CD4-positive, alpha-beta T cell treated with Interleukin-12 subunit alpha and Interleukin-12 subunit beta, for 1 hour (primary cell): ENCODE measurements at places on chromosomes 7 and 10.
A peak's percentile ranks its signal among the peaks of the same experiment; 100 is the strongest.

GRCh38 chr7:55526770-55527169 lies 45.5 kb downstream of the VOPP1 start:
- no peak for DNase-seq

DNA sequence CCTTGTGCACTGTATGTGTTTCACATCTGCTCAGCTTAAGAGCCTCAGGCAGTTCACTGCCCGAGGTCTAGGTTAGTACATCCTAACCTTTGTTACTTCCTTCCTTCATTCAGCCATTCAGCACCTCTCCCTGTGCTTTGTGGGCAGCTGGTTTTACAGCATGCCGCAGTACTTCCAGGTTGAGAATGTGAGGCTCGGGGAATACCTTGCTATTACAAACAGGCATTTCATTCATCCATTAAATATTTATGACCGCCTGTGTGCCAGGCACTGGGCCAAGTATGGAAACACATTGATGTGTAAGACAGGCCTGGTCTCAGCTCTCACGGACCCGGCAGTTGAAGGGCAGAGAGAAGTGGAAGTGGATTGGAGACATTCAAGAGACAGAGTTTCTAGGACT lies 82.4 kb downstream of the SHH start:
- DNase-seq: no peak

- DNase-seq: no peak
Observed at GRCh38 chr7:30142710-30143109, 7.9 kb downstream of the MTURN start.

DNA sequence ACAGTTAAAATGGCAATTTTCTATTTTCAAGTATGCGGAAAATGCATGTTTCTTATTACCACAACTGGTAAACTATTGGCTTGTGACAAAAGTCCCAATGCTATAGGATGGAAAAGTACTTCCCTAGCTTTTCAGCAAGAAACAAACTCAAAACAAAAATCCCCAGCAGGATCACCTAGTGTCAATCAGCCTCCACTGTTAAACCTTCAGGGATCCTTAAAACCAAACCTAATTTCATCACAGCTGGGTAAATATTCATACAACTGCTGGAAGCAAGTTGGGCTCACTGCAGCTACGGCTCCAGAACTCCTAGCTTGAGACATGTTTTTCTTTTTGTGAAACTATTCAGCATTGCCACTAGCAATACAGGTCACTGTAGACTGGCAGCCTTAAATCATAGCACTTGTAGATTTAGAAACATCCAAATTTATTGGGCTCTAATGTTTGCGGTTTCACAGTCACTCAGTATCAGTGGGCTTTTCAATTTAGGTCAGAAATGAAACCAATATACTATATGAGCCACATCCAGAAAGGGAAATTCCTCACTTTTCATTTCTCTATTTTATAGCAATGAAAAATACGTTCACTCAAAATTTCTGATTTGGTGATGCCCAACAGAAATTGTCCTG lies 145.2 kb upstream of the ANK3 start:
- no peak for DNase-seq

DNA sequence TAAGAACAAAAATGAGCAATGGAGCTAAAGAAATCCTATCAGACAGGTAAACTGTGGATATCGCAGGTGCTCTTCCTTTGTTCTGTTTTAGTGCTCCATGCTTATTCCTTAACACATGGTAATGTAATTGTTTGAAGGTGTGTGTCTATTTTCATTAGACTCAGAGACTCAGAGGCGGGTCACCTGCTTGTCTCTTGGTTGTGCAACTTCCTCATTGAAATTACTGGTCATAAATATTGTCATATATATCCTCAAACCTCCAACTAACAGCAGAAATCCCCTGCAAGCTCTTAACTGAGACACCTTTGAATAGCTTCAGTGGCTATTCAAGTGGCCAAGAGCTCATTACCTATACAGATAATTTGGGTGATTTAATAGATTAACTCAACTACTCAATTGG lies 177.2 kb downstream of the PTN start:
- no peak for DNase-seq

- no peak for DNase-seq
Observed at GRCh38 chr10:30029164-30029871, 30.1 kb downstream of the JCAD start.

DNA sequence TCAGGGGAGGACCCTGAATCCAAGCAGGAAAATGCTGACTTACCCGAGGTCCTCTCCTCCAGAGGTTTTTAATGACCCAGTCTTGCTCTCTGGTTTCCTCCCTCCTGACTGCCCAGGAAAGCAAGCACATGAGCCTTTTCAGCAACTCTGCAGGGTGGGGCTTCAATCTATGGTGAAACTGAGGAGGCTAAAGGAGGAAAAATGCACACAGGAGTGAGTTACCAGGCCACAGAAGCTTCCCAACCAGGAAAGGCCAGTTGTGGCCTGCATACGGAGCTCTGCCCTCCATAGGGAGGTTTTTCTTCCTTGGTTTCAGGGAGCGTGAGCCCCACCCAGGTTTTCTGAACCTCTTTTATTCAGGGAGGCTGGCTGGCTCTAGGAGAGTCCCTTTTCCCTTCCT lies 14.1 kb upstream of the DLG5 start:
- no peak for DNase-seq

DNA sequence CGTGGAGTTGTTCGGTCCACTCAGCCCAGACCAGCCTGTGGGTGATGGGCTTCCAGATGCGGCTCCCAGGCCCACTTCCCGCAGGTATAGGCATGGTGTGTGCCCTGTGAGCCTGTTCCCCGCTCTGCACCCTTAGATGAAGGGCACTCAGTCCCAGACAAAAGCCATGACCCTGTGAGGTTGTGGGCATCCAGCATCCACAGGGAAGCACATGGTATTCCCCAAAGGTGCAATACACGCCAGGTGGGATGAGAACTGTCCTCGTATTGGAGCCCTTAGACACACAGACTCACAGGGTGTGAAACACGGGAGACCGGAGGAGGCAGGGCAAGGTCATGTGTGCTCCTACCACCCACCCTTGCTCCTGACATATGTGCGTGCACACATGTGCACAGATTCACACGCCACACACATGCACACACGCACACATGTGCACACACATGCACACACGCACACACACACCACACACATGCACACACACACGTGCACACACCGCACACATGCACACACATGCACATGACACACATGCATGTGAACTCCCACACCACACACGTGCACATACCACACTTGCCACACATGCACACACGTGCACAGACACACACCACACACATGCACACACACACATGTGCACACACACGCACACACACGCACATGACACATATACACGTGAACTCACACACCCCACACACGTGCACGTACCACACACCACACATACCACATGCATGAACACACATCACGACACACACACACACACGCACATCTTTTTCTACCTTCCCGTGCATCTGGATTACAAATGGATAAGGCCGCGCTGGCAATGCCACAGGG lies 319.4 kb downstream of the WDR37 start:
- no peak for DNase-seq

- DNase-seq: no peak
Observed at GRCh38 chr7:145633513-145633912, 483.1 kb upstream of the CNTNAP2 start.

GRCh38 chr10:98485959-98486358 lies 39.2 kb upstream of the HPS1 start:
- DNase-seq: no peak

GRCh38 chr7:102279537-102280400 lies 6.9 kb upstream of the SH2B2 start:
- peak; percentile 67 for DNase-seq

- DNase-seq: no peak
Observed at GRCh38 chr10:120667276-120667675, 183.9 kb upstream of the WDR11 start.

GRCh38 chr7:29236071-29236580 lies 41.6 kb downstream of the CHN2 start:
- DNase-seq: no peak

GRCh38 chr7:46139079-46139478 lies 218.0 kb upstream of the IGFBP3 start:
- no peak for DNase-seq

DNA sequence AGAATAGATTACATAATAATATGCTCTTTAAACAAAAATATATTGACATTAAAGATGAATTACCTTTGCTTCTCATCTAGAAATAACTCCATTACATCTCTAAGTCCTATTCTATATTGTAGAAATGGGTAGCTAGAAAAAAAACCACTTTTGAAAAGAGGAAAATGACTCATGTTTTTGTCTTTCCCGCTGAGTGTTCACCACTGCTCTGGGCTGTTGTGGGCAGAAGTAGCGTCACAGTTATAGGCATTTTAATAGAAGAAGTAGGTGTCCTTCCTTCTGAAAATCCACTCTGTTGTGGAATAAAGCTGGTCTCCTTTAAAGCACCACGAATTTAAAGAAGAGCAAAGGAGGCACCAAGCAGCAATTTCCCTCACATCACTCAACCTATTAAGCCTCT lies 117.6 kb upstream of the NFE2L3 start:
- no peak for DNase-seq

DNA sequence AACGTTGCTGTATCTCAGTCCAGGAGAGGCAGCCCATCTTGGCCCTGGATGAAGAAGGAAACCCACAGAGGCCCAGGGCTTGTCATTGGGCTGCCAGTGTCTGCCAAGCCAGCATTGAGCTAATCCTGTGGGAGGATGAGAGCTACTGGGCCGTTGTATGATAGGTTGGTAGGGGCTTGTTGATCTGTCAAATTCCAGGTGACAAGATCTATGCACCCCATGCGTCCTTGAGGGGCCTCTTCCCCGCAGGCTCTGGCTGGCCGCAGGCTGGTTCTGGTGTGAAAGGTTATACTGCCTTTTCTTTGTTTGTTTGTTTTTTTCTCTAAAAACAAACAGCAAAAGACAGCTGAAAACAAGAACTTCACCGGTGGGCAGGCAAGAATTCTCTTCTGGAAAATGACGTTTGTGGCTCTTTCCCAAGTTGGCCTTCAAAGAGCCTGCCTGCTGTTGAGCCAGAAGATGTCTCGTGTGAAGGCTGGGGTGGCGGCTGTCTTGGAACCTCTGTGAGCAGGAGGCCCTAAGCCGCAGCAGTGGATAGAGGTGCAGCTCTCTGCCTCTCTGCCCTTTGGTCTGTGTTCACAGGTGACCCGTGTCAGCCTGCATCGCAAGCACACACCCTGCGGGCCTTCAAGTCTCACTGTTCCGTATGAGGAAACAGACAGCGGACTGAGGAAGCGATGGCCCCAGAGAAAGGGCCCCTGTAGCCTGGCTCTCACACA lies 23.3 kb downstream of the CYP17A1 start:
- DNase-seq: no peak

DNA sequence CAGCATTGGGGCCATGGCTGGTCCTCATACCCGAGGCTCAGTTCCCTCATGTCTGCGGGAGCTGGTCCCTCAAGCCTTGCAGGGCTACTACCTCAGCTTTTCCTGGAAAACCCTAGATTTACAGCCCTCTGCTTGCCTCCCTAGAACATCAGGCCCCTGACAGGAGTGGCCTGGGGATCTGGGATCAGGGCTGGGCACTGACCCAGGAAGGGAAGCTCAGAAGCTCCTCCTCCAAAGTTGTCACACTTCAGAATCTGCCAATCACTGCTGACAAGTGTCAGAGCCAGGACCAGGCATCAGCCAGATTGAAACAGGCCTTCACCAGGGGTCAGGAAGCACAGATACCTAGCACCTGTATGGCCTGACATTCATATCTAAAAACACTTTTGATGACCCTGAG lies 115.2 kb downstream of the GRID1 start:
- DNase-seq: no peak

DNA sequence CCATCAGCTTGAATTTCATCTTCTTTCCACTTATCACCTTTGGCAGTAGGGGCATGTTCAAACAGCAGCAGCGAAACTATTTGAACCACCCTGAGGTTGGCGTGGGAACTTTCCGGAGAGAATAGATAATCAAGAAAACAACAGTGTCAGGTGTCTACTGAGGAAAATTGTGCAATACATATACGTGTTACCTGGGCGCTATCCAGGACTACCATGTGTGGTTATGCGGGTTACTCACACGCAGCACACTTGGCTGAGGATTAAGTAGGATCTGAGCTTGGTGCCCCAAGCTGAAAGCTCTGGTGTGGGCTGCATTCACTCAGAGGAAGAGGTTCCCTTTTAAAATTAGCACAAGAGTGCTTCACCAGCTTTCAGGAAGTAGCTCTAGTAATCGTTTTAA lies 8.8 kb upstream of the ABI1 start:
- DNase-seq: no peak

GRCh38 chr10:102509387-102509786 lies 5.6 kb downstream of the SUFU start:
- DNase-seq: no peak

DNA sequence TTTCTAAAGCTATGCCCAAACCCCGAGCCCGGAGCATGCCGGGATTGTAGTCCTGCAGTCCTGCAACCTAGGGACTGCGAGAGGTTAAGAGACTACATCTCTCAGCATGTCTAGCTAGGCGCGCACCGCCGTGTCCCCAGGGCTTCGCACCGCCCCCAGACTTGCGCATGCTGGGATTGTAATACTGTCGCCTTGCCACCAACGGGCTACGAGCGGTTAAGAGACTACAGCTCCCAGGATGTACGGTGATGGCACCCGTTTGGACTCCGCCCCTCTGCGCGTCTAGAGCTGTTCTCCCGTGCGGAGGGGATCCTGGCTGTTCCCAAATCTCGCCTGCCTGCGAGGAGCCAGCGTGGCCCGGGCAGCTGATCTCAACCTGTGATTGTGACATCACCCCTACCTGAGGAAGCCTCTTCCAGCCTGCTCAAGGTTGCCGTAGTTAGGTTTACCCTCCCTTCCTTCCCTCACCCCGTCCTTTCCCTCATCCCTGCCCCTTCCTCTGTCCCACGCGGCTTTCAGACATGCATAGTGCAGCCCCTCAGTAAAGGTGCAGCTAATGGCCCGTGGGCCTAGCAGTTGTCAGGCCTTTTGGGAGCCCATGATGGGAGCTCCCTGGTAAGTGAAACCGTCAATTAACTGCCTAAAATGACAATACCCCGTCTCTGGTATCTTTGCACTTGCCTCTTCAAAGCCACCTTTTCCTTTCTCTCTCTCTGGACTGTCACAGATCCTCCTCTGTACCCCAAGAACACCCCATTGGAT lies 6.3 kb upstream of the ZNF736 start:
- DNase-seq: peak; percentile 95

DNA sequence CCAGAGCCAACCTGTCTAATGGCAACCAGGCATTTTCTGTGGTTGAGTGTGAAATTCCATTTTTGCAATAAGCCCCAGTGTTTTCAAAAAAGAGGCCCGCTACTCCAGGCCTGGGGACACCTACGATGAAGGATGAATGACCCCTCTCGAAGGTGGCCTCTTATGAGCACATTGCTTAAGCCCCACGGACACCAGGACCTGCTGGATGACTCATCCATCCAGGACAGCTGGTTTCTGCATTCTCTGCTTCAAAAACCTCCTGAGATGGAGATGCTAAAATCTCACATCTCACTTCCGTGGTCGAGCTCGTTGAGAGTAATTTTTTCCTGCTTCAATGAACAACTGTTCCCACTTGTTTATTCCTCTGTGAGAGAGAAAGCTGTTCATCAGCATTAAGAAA lies 150.2 kb upstream of the FZD8 start:
- no peak for DNase-seq

- DNase-seq: no peak
Observed at GRCh38 chr7:140675726-140676125, 3.0 kb downstream of the ADCK2 start.
